ENCODE measurements at places on chromosomes 3 and 15.

GRCh38 chr3:84082726-84083125 is 876.1 kb upstream of the CADM2 start:
- no peak for DNase-seq

GRCh38 chr3:42923606-42924005 is 17.7 kb downstream of the ZNF662 start:
- no peak for DNase-seq

DNA sequence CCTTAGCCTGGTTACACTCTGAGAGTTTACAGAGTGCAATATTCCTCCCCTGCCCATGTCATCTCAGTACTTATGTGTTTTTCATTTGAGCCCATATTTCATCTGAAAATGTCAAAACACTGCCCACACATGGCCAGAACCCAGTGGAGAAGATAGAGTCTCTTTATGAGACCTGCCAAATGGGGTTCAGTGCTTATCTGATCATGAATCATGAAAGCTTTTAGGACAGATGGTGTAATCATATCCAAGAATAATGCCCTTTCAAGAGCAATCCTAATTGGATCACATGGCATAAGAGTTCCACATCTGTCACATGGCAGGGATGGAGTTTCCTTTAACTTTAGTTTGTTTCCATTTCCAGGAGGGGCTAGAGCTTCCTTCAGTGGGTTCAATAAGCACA is 77.2 kb upstream of the AGBL1 start:
- DNase-seq = no peak

- no peak for DNase-seq
Observed at GRCh38 chr15:67253549-67254237, 768 bp downstream of the AAGAB start.

DNA sequence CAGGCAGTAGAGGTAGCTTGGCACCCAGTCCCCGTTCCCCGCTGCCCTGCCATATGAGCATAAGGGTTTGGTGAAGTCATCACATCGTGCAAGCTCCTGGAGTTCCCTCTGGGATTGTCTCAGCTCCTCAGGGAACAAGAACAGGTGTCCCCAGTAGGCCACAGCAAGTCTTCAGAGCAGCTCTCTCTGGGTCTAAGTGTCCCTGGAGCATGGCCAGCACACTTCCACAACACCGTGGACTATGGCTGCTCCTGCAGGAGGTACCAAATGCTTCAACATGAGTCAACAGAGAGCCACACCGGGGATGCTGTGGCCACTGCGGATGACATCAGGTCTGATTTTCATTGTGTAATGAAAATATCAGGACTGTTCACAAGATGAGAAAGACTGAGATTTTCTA is 23.1 kb downstream of the ABHD6 start:
- no peak for DNase-seq

GRCh38 chr15:68309024-68309423 is 31.5 kb downstream of the FEM1B start:
- DNase-seq = no peak

- DNase-seq = no peak
Observed at GRCh38 chr3:185215873-185216606, 37.8 kb downstream of the EHHADH start.

DNA sequence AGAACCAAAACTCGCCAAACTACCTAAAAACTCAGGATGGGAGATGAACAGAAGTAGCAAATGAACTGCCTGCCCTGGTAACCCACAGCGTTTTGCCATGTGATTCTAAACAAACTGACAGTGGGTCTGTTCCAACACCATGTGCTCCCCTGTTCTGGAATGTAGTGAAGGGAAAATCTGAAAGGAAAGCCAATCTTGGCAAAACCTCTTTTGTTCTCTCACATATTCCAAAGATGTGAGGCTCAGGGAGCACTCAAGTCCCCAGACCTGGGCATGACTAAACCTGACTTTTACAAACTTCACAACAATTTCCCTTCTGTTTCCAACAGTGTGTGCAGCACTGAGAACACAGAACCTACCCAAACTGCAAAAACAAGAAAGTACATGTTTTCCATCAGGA is 116.1 kb downstream of the IMPG2 start:
- no peak for DNase-seq
